ENCODE measurements at places on chromosomes 11 and 22. TPM values are rescaled to one million over a fixed set of nuclear protein-coding genes. Genes with fewer than 3 reads are reported as not detected.

The INPP5J gene
- 4.7 TPM for total RNA-seq

DNA sequence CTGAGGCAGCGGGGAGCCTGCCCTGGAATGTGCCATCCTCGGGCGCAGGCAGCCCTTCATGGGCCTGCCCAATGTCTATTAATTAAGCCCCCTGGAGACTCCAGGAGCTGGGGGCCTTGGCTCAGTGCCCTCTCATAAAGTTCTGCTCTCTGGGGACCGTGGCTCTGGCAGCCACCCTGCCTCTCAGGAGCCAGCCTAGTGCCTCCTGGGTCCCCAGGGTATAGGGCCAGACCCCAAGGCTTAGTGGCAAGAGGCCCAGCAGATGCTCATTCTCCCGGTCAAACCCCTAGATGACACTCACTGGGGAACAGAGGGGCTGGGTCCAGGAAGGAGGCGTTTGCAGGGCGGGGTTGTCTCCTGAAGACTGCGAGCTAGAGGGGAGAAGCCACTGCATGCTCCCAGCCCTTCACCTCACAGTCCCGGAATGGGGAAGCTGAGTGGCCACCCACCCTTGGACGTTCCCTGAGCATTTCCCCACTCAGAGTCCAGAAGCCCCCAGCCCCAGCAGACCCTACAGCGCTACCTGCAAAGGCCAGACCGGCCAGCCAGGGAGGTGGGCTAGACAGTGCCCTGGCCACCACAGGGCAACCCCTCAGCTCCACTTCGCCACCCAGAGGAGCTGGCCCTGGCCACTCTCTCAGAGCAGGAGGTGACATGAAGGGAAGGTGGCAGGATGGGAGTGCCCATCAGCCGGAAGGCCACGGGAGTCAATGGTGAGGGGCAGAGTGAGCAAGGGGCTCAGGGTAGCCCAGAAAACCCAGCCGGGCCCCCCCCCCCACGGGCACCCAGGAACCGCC is 83.0 kb downstream of the CDKN1C start:
- peak; percentile 15 for DNase-seq

DNA sequence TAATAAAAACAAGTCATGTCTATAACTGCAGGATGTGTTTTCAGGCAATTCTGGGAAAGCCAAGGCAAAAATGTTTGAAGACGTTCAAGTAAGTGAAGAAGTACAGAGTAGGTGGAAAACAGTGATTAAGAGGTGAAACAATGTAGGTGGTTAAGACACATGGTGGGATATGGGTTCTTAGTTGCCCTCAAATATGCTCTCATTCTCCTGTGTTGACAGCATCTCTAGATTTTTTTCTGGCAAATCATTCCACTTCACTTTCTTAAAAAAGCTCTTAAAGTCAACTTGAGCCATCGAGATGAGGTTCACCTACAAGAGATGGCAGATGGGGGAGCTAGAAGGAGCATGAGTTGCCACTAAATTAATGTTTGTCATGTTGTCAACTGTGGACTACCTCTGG is 1041.0 kb upstream of the CNTN5 start:
- DNase-seq: no peak

GRCh38 chr11:134628426-134628825 is 216.4 kb upstream of the B3GAT1 start:
- no peak for DNase-seq

DNA sequence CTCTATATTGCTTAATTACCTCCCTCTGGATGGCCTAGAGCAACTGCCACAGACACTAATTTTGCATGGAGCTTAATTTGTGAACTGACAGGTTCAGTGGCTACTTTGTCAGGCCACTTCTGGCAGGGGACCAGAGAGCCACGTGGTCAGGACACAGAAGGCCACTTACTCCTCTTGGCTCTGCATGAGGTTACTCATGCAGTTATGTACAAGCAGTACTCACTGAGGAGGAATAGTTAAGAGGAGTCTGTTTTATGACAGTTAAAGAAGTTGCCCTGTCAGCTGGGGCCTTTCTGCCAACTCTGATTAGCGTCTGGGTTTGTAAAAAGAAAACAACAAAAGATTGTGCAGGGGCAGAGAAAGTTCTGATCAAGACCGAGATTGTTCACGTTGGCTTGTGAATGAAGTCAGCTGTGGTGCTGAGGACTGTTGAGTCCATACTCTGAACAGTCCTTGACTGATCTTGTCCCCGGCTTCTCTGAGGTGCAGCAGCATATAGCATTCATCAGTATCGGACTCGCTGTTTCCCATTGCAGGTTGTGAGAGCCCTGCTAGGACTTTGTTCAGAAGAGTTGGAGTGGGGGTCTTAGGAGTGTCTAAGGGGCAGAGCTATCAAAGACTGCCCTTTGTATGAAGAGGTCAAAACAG is 41.4 kb downstream of the PPFIBP2 start:
- no peak for DNase-seq

GRCh38 chr11:87966216-87966615 is 209.0 kb downstream of the RAB38 start:
- no peak for DNase-seq

GRCh38 chr22:36331306-36331911 is 56.4 kb downstream of the MYH9 start:
- peak; percentile 94 for DNase-seq

- DNase-seq: no peak
Observed at GRCh38 chr11:107898270-107898669, 30.0 kb upstream of the RAB39A start.

Data from uterus (tissue), 4 donors.